GM12878 (cell line): ENCODE measurements at places on chromosomes 4 and X.

- no peak for DNase-seq
Observed at GRCh38 chr4:80033581-80033980, 39.4 kb downstream of the ANTXR2 start.

DNA sequence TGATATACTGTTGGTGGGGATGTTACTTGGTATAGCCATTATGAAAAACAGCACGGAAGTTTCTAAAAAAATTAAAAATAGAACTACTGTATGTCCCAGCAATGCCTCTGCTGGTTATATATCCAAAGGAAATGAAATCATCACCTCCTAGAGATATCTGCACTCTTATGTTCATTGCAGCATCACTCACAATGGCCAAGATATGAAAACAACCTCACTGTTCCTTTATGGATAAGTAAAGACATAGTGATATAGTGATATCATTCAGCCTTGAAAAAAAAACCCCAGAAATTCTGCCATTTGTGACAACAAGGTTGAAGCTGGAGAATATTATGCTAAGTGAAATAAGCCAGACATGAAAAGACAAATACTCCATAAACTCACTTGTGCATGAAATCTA lies 543.8 kb upstream of the SLIT2 start:
- DNase-seq: no peak

GRCh38 chr4:140359562-140360427 lies 13.7 kb upstream of the SCOC start:
- no peak for DNase-seq

- DNase-seq: no peak
Observed at GRCh38 chr4:63678358-63678931, 730.8 kb downstream of the TECRL start.

- DNase-seq: no peak
Observed at GRCh38 chr4:93031431-93032098, 727.8 kb downstream of the GRID2 start.
